Stimulated activated CD8-positive, alpha-beta memory T cell treated with anti-CD3 and anti-CD28 coated beads, Interleukin-4, amount 100 ng/mL, for 4 hours (primary cell): ENCODE measurements at places on chromosomes 16 and 17.
A peak's percentile ranks its signal among the peaks of the same experiment; 100 is the strongest.

DNA sequence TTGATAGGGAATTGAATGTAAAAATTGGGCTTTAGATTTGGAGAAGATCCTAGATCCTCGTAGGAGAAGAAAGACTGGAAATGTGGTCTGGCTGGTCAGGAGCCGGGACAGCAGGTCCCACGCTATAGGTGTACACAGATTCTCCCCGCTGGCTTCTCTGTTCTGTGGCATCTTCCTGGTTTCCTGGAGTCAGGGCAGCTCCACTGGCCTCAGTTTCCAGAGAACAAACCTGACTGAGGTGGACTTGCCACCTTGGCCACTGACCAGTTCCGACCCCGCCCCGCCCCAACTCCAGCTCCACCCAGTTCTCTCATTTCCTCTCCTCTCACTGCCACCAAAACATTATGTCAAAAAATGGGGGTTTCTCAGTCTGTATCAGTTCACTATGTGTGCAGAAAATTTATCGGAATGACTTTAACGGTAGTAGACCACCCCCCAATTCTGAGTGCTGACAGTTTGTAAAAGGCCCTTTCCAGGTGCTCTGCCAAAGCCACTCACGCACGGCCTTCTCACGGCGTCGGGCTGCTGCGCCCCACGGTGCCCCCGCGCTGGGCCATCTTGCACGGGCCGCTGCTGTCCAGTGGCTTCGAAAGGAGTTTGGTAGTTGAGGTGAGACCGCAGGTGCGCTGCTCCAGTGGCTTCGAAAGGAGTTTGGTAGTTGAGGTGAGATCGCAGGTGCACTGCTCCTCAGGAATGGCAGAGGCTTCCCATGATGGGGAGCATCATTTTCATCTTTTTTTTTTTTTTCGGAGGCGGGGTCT lies 161.4 kb upstream of the CHMP6 start:
- DNase-seq, result no peak

- no peak for DNase-seq
Observed at GRCh38 chr17:50047488-50048126, 8.3 kb upstream of the ITGA3 start.

DNA sequence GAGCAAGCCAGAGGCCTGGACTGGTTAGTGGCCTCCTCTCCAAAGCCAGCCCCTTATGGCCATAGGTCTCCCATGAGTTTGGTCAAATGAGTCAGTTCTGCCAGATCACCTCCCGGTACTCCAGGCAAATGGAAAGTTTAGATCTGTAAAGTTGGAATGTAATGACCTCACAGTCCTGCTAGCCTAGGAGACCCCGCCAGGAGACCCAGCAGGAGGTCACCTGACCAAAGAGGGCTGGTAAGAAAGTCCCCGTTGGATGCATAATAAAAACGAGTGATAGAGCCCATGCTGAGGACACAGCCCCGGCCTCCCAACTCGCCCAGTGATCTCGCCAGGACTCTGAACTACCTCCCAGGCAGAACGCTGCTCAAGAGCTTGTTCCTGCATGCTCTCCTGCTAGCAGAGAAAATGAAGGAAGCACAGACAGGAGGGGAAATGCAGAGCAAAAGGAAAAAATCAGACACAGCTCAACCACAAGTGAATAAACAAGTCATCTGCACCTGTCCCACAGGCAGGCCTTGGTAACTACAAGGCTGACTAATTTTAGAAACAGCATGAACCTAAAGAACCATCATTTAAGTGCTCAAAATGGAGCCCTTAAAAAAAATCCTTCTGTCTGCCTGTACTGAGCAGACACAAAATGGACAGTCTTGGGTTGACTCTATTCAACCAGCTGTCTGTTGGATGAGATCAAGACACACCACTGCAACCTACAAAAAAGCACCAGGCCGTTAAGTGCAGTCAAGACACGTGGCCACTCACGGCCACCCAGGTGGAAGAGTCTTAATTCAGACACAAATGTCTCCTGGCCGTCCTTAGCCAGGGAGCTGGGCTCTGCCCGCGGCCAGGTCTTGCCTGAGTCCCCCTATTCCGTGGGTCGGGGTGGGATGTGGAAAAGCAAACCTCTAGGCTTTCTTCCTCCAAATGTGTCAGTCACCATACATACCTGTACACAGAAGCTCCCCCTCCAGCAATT lies 9.2 kb downstream of the CDIP1 start:
- DNase-seq, result no peak

- DNase-seq, result peak; percentile 31
Observed at GRCh38 chr16:84175350-84176081, 11.3 kb downstream of the TAF1C start.

- no peak for DNase-seq
Observed at GRCh38 chr16:57304169-57305061, 19.9 kb upstream of the PLLP start.

GRCh38 chr16:4002121-4002520 lies 114.1 kb downstream of the ADCY9 start:
- DNase-seq, result no peak
